Occipital lobe (tissue), 3 donors: ENCODE measurements at places on chromosomes 13 and 19. TPM values are rescaled to one million over a fixed set of nuclear protein-coding genes. Genes with fewer than 3 reads are reported as not detected.

Gene PEX11G
- 0.94 TPM for total RNA-seq

Gene CEACAM16
- total RNA-seq = not detected

Gene PRKCG
- total RNA-seq = 1.7 TPM

Gene TLE6
- total RNA-seq = 0.16 TPM

Gene SRRM5
- total RNA-seq = not detected
